ENCODE measurements at places on chromosomes 12 and 14.

DNA sequence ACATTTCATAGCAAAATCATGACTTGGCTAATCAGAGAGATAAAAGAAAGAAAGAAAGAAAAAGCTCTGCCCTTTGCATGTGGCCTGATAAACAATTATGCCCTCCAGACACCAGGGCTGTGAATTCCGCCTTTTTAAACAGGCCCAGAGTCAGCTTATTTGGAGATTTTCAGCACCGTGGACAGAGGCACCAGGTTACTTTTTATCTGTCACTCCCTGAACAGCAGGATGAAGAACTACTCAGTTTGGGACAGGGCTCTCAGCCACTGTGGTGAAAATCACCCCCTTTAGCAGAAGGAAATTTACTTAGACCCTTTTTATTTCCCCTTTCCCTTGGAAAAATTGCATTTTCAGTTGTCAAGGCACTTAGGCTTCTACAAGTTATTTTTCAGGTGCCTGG lies 359.9 kb downstream of the NRXN3 start:
- DNase-seq, result no peak

DNA sequence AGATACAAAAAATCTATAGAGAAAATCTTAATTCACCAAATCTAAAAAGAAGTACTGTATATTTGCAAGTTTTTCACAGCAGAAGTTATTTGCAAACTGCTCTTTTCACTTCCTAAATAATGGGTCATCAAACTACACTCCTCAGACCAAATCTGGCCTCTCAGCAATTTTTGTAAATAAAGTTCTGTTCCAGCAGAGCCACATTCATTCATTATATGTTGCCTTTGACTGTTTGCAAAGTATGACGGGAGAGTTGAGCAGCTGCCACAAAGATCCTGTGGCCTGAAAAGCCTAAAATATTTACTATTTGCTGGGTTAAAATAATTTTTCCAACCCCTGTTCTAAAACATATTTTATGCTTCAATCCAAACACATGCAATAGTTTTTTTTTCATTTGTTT lies 1222.3 kb upstream of the SEL1L start:
- DNase-seq, result no peak

GRCh38 chr12:96414637-96415036 lies 14.4 kb upstream of the CDK17 start:
- DNase-seq, result no peak

DNA sequence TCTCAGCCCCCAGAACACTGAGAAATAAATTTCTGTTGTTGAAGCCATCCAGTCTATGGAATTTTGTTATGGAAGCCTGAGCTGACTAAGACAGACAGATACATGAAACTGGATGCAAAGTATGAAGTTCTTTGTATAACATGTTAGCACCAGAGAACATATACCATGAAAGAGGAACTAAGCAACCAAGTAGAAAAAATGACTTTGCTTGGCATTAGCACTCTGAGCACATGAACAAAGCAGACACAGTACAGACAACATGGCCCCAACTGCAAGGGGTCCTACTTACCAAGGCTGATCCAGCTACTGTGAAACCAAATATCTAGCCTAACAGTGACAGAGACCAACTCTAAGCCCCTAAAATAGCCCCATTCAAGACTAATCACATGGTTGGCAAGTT lies 13.8 kb downstream of the EXOC5 start:
- no peak for DNase-seq

GRCh38 chr14:73633116-73634010 lies 11.4 kb upstream of the DNAL1 start:
- peak; percentile 28 for DNase-seq

GRCh38 chr12:32870716-32871115 lies 25.9 kb downstream of the PKP2 start:
- no peak for DNase-seq

- DNase-seq, result no peak
Observed at GRCh38 chr14:76131071-76131965, 20.4 kb upstream of the GPATCH2L start.

DNA sequence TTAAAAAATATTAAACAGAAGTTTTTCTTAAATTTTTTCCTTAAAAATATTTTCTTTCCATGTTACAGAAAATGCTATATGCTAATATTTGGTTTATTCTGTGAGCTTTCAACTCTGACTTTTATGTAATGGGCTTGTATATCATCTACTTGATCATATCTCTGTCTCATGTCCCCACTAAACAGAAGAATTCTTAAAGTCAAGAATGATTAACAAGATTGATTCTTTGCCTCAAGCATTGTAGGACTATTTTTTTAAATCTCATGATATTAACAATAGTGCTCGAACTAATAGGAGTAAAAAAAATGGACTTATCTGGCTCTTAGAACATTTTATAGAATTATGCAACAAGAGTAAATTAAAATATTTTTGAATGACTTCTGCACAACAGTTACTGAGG lies 206.3 kb downstream of the C12orf50 start:
- DNase-seq, result no peak

DNA sequence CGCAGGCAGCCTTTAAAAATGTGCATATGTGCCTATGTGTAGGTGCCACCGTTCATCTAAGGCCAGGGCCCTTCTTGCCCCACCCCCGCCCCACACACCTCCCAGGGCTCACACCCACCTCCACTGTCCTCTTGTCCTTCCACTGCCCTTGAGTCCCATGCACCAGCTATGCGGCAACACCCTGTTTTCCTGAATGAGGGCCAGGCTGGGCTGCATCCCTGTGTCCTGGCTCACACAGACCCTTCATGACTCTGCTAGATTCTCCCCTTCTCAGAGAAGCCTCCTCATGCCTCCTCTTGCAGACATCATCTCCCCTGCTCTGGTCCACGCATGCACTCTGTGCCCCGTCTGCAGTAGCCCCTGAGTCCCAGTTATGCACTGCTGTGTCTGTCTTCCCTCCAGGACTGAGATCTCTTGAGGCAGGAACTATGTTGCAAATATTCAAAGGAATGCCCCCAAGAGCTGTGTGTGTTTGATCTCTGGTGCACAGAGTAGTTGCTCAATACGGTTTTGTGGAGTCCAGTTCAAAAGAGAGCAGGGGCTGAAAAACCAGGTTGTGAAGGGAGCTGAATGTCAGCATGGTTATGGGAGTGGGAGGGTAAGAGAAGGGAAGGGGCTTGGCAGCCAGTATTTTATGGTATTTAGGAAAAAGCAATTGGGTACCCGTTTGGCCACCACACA lies 47.3 kb upstream of the ESRRB start:
- no peak for DNase-seq

DNA sequence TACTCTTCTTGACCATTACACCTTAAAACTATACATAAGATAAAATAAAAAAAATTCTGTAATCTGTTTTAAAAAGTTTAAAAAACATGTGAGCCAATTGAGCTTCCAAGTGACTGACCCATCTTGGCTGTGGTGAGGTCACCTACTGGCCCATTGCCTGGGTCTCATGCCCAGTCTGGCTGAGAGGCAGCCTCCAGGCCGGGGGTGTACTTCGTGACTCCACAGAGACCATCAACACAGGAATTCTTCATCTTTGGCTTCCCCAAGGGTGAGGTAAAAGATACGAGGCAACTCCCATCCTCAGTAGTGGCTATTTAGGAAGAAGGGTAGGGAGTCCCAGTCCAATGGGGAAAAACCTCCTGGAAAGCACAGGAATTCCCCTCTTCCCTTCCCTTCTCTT lies 113.2 kb downstream of the APAF1 start:
- DNase-seq, result no peak

- DNase-seq, result no peak
Observed at GRCh38 chr14:77822307-77822706, 22.4 kb downstream of the ADCK1 start.

Measured in activated T-helper 1 cell treated with Interleukin-2 at 50 U/mL for 16 hours (primary cell).